ENCODE measurements at places on chromosomes 16 and 17.

DNA sequence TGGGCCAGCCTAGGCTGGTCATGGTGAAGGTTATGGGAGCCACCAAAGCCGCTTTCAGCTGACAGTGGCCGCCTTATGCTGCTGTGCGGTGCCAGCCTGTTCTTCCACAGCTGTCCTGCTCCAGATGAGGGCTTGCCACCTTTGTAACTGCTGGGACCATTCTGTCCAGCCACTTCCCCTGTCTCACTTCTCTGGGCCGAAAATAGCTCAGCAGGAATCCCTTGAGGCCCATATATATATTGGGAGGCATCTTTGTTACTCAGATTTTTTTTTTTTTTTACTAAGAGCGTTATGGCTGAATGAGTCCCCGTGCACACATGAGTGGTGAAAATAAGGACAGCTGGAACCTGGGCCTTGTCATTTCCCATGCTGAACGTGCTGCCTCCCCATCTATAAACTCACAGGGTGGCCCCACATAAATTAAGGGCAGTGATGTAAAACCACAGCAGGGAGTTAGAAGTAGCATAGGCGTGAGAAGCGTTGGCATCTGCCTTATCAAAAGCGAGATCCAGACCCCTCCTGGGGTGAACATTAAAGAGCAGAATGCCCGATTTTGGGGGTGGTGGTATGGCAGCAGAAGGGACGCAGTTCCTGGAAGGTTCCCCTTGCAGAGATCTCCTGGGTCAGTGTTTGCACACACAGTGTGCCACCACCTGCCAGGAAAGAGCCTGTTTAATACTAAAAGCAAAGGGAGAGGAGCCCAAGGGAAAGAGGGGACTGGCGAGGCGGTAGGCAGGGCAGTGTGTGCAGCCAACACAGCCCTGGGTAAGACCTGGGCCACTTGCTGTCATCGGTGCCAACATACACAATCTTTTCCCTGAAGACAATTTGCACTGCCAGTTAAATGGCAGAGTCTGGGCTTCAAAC, 57.8 kb downstream of the USP43 start:
- DNase-seq, result no peak

DNA sequence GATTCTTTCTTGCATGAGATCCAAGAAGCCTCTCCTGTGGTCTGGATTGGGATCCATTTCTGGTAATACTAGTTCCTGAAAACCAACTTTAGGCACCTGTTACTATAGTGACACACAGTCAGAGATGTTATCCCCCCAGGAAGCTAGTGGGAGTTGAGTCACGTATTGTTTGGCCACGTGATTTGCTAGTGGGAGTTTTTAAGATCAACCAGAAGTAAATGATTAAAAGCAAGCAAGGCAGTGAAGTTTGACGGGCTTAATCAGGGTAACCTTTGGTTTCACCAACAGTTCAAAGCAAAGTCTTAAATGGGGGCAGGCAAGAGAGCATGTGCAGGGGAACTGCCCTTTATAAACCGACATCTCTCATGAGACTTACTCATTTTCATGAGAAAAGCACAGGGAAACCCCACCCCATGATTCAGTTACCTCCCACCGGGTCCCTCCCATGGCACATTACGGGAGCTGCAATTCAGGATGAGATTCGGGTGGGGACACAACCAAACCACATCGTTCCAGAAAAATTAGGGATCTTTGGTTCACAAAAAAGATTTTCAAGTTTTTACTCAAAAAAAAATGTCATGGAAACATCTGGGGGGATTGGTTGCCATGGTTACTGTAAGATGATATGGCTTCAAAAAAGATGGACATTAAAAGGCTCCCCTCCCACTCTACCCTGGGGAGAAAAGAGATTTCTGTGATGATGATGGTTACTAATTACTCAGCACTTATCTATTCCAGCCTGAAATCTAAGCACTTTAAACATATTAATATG, 483.1 kb upstream of the ERCC4 start:
- no peak for DNase-seq

- no peak for DNase-seq
Observed at GRCh38 chr16:18782697-18783429, 7.3 kb downstream of the RPS15A start.

GRCh38 chr16:568401-569258, 1.1 kb upstream of the PIGQ start:
- no peak for DNase-seq

- DNase-seq, result no peak
Observed at GRCh38 chr17:8643855-8644506, 13.5 kb upstream of the MYH10 start.

- DNase-seq, result no peak
Observed at GRCh38 chr17:55811536-55811935, 60.7 kb downstream of the PCTP start.

DNA sequence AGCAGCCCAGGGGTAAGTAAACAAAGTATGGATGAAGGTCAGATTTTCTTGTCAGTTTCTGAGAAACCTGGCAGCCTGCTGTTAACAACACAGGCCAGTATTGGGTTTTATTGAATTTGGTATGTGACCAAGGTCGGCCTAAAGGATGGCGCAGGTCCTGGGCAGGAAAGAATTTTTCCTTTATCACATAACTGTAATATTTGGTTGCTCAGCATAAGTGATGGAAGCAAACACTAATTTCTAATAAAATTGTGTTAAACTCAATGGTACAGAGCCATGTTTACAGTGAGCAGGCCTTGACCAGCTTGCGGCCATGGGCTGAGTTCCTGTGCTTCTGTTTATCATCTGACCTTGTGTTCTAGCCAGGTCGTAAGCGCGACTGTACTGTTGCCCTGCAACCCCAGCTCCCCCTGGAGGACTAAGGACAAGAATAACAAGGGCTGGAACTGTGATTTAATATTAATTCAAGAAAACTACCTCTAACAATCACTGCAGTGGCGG, 10.5 kb downstream of the POLDIP2 start:
- no peak for DNase-seq

DNA sequence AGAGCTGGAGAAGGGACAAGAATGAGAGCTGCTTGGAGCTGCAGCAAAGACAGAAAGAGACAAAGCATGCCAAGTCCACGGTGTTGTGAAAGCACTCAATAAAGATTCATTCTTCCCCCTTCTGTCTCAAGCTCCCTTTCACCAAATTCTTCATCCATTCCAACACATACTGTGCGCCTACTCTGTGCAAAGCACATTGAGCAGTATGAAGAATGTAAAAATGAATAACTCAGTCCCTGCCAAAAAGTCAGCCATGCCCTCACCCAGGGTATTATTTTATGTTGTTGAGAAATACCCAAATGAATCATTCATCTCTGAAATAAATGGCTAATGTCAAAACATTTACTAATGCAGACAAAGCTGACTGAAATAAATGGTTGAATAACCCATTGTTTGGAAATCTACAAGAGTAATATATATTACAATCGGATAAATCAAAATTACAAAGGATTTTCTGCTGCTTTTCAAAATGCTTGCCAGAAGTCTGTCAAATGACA, 282.9 kb upstream of the IRX5 start:
- no peak for DNase-seq

DNA sequence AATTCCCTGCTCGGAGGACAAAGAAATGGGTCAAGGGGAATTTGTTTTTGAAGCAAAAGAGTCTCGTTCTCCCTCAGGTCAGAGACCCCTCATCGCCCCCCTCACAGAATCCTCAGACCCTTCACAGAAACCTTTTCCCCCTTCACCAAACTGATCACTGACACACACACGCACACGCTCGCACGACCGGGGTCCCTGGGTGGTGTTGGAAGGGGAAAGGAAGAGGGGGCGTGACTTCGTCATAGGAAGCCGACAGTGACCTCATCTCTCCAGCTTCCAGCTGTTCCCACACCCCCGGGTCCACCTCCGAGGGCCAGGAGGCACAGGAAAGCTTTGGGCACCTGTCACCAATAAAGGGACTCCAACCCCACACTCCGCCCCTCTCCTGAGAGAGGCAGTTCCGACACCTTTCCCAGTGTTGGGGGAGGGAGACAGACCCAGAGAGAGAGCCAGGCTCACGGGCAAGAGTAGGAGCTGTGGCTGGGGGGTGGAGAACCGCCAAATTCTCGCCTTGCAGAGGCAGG, 1.2 kb downstream of the ASGR1 start:
- no peak for DNase-seq

GRCh38 chr17:78759203-78759968, 22.7 kb downstream of the CYTH1 start:
- peak; percentile 79 for DNase-seq

- no peak for DNase-seq
Observed at GRCh38 chr16:81514041-81514559, 69.5 kb downstream of the CMIP start.
